Left kidney (tissue), 8 donors: ENCODE measurements at places on chromosomes 3 and 15.

DNA sequence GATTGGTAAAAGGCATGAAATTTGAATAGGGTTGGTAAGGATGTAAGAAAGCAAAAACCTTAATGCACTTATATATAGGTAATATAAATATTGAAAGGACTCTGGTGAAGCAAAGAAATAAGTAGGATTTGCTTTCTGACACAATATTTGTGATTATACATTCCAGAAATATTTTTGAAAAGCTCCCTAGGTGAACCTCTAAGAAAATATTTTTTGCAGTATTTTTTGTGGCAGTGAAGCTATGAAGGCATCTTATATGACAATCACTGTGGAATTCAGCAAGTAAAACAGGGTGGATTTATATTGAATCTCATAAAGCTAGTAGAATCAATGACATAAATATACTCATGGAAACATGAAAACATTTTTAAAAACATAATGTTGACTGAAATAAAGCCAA is 119.6 kb upstream of the EPHA3 start:
- no peak for DNase-seq

DNA sequence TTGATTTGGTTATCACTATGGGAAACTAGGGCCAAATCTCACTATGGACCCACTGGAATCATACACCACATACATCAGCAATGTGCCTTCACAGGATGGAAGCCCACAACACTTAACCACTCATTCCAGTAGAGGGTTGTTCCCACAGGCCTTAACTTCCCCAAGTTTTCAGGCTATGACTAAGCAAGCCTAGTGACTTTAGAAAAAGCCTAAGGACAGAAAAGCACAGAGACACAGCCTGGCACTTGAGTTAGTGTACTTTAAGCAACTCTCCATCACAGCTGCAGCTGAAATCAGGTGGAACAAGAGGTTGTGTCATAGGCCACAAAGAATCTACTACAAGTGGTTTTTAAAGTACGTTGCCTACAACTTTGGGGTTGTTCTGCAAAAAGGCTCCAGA is 128.7 kb downstream of the LRRN1 start:
- no peak for DNase-seq

DNA sequence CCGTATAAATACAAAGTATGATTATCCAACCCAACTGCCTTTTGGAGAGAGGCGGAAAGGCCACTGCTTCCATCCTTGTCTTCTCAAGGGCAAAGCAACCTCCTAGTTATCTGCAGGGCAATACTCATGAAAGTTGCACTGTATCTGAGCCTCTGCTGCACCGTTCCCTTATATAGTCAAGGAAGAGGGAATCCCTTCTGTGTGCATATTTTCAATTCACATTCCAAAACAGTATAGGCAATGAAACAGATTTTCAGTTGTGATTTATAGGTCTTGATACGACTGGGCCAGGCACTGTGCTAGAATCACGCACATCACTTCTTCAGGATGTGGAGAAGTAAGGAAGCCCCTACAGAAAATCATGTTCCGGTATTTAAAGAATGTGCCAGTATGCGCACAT is 455.7 kb downstream of the FOXP1 start:
- no peak for DNase-seq

DNA sequence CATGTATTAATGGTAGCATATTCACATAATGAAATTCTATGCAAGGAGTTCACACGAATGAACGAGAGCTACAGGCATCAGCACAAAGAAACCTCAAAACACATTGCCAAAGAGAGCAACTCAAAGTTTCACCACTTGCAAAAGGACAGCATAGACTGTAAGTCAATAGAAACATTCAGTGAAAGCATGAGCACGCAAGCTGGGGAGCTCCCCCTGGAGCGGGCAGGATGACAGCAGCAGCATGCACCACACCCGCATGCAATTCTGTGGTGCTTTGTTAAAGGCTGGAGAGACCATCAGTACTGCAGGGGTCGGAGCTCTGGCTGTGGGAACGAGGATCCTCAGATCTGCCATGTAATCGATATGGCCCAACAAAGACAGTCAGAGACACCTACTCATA is 18.7 kb downstream of the OCA2 start:
- DNase-seq: no peak

DNA sequence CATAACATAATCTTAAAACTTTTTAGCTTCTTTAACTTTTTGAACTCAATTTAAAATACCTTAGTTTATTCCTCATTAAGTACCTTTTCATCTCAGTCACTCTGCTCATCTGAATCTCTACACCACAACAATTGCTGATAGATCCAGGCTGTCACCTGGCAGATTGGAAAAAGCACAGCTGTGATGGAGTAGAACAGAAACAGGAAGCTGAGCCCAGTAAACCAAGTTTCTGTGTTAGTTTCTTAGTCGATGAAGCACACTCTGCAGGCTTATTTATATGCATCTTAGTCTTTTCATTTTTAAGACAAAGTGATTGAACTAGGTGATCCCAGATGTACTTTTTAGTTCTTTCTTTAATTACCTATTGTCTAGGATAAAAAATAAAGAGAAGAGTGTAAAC is 1398.0 kb upstream of the ALCAM start:
- DNase-seq: no peak

GRCh38 chr3:45927881-45928280 is 15.4 kb upstream of the CXCR6 start:
- no peak for DNase-seq

- DNase-seq: no peak
Observed at GRCh38 chr15:34651997-34652725, 68.7 kb upstream of the GOLGA8B start.
